ENCODE measurements at places on chromosomes 1 and 21.

- DNase-seq = peak; percentile 2
These were observed 1120.2 kb upstream of the TMPRSS15 start for GRCh38 chr21:19523746-19524145.

GRCh38 chr1:15219280-15220023 is 27.6 kb upstream of the FHAD1 start:
- DNase-seq = no peak

- DNase-seq = no peak
These were observed 125.3 kb downstream of the SIPA1L2 start for GRCh38 chr1:232504651-232505050.

DNA sequence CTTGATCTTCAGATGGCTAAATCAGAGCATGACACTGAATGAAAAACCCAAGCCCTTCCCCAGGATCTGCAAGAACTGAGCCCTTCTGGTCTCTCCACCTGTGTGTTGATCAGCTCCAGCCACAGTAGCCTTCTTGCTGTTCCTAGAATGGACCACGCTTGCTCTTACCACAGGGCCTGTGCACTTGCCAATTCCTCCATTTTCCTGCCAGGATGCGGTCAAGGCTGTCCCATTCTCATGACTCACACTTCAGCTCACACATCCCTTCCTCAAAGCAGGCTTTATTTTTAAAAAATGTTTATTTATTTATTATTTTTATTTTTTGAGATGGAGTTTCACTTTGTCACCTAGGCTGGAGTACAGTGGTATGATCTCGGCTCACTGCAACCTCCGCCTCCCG is 43.6 kb upstream of the GRHL3 start:
- no peak for DNase-seq

DNA sequence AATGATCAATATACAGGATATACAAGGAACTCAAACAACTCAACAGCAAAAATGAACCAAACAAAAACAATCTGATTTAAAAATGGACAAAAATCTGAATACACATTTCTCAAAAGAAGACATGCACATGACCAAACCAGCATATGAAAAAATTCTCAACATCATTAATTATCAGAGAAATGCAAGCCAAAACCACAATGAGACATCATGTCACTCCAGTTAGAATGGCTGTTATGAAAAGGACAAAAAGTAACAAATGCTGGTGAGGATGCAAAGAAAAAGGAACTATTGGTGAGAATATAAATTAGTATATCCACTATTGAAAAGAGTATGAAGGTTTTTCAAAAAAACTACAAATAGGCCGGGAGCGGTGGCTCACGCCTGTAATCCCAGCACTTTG is 42.0 kb downstream of the FCRL3 start:
- DNase-seq = no peak

DNA sequence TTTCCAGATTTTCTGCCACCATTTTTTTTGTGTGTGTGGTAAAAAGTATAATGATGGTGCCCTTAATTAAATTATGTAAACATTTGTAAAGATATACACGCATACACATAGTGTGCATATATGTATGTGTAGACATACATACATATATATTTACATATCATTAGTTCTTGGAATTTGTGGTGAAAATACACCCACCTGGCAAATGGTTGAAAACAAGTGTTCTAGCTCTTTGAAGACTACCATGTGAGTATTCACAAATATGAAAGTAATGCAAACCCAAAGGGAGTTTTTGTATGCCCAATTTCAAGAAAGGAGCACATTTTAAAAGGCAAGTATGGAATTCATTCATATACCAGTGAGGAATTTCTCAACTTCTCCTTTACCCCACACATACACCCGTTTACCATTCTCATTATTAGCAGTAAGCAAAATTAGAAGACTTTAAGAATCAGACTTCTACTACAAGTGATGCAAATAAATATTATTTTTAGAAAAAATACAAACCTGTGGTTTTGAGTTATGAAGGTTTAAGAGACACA is 8.0 kb downstream of the RABGAP1L start:
- DNase-seq = no peak

DNA sequence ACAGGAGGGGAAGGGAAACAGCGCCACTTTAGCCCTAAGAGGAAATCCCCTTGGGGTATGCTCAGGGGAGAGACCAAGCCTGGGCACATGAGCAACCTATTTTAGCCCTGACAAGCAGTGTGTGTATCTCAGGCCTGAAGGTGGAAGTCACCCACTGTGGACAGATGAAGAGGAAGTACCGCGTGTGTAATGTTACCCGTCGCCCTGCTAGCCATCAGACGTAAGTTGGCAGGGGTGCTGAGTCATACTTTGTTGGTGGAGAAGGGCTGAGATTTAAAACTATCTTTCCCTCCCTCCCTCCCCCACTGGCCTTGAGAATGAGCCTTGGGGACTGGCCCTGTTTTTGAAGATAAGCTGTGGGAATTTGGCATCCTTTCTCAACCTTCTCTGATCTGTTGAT is 11.2 kb downstream of the AGO1 start:
- no peak for DNase-seq

DNA sequence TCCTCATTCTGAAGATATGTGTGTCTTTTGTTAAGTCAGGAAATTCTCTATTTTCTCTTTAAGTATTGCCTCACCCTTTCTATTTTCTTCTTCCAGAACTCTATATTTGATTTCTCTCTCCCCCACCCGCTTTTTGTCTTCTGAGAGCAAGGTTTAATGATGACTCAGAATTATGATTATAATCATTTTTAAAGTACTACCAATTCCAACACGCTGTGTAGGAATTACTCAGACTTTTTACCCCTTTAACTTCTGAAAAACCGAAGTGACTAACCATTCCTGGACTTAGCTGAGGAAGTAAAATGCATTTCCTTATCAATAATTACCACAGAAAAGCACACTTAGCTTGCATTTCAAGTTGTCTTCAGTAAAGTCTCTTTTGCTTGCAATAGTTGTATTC is 20.8 kb upstream of the SCYL3 start:
- no peak for DNase-seq

DNA sequence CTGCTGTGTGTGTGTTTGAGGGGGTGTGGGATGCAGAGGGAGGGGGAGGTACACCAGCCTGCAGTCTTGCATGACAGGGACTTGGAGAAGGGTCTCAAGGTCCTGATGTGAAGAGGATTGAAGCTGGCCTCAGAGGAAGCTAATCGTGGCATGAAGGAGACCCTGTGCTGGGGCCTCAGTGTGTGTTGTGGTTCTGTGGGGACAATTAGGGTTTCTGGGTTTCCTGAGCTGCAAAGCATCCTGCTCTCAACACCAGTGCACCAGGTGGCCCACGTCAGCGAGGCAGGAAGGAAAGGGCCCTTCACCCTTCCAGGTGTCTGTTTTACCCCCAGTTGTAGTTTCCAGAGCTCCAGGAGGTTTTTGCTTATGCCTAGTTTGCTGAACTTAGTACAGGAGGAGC is 52.8 kb downstream of the TENT5C start:
- DNase-seq = no peak

DNA sequence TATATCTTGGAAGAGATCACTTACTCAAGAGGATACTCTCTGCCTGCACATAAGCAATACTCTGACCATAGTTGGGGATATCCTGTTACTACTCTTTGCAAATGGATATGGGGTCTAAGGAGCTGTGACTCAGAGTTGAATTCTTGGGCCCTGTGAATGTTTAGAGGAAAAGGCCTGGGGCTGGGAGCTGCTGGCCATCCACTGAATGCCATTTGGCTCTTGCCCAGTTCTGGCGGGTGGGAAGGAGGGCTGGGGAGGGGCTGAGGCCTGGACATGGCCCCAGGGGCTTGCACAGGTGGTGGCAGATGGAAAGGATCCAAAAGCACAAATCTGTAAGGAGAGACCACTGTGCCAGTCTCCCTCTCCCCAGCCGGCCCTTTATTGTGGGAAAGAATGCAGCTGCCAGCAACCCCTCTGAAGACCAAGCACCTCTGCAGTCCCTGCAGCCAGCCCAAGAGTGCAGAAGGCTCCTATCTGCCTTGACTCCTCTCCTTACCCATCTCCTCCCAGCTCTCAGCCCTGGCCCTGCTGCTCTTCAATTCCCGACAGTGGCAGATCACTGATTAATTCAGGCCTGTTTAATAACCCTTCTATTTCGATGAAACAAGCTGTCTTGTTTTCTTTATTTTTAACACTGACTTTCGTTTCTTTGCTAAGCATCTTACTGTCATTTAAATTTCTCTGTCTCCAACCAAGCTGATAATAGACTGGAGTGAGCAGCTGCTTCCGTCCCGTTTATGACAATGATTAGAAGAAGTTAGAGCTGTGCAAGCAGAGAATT is 12.1 kb downstream of the PLXNA2 start:
- DNase-seq = no peak

DNA sequence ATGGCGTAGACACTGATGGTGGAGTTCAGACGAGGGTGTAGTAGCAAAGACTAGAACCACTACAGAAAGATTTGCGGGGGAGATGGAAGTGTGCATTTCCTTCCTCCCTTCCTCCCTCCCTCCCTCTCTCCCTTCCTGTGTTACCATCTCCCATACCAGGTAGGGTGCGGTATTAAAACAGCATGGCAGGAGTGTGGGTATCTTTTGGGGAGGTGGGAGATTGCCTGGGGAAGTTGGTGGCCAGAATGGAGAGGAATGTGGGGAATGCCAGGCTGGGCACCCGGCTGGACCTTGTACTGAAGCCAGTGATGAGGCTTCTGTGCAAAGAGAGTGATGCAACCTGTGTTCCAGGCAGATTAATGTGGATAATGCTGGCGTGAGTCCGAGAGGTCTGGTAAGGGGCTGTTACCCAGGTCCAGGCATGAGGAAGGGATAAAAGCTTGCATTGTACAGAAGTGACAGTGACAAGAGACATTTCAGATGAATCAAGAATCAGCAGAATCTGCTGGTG is 30.3 kb upstream of the PPP2R5A start:
- DNase-seq = no peak

GRCh38 chr21:37865156-37865555 is 51.1 kb downstream of the KCNJ6 start:
- DNase-seq = no peak

- DNase-seq = no peak
These were observed 15.4 kb upstream of the TOR3A start for GRCh38 chr1:179066471-179066870.

DNA sequence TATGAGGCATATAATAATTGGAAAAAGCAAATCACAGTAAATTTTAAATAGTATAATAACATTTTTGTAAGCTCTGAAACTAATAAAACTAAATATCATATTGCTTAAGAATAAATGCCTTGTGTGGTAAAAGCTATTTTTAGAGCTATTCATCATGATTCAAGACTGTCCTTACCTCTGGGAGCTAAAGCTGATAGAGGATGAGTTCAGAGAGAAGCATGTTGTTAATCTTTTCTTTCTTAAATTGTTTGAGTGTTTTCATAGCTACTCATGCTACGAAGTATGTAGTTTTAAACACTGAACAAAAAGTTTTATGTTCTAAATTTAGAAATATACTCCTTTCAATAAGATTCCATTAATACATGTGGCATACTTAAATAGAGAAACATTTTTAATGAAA is 30.5 kb downstream of the IFI16 start:
- DNase-seq = no peak

DNA sequence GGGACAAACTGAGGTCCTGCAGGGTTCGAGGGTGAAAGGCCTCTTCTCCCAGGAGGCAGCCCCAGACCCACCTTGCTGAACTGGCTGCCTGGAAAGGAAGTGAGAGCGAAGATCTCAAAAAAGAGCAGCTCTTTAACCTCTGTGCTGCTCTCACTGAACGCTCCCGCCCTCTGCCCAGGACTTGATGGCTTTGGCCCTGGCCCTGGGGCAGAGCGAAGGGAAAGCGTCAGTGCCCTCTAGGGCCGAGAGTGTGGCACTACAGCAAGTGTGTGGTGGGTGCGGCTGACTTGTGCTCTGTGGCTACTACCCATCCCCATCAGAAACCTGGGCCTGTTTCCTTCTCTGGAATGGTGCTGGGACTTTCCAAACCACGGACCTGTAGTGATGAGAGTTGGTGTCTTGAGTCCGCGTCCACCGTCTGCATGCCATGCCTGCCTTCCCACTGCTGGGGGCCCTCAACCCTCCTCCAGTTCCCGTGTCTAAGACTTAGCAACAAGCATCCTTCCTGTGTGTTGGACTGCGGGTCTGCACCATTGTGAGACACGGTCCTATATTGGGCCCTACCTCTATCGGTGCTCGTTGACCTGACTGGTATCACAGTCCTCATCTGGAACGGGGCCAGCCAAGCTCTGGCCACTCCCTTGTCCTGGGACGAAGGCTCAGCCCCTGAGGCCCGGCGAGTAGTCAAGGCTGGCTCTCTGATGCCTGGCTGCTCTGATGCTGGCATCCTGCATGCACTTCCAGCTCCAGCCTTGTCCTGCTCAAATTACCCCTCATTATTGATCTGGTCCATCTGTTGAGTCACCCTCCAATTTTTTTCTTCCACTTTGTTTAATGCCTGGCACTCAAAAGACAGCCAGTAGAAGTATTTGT is 180.3 kb downstream of the DISC1 start:
- peak; percentile 38 for DNase-seq

DNA sequence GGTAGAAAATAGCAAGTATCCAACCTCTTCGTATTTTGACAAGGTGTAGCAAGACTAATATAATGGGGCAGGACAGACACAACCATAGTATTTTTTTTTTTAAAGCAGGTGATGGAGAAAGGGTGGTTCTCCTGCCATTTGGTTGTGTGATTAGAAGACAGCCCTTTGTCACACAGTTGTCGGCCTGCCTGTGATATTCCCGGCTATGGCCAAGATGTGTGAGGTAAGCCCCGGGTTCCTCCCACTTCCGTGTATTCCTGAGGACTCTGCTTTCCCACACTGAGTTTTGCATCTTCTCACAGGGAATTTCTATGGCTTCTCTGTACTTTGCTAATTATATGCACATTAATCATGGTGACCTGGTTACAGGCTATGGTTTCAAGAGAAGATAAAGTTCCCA is 35.9 kb downstream of the ZNF496 start:
- no peak for DNase-seq

DNA sequence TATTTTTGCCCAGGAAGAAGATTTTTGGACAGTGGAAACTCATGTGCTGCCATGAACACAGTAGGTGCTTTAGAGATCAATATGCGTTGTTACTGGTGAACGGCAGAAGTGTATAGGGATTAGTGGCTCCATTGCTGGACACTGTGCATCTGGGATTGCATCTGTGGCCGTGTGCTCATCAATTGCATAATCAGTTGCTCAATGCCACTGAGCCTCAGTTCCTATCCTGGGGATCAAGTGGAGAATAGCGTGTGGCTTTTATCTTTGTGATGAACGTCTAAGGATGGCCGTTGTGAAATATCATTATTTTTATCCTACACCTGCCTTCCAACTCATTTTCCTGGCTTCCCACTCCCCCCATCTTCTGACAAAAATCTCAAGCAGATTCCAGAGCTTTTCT is 5.4 kb downstream of the TNN start:
- no peak for DNase-seq

- peak; percentile 55 for DNase-seq
These were observed 22.1 kb downstream of the A3GALT2 start for GRCh38 chr1:33298623-33299277.

DNA sequence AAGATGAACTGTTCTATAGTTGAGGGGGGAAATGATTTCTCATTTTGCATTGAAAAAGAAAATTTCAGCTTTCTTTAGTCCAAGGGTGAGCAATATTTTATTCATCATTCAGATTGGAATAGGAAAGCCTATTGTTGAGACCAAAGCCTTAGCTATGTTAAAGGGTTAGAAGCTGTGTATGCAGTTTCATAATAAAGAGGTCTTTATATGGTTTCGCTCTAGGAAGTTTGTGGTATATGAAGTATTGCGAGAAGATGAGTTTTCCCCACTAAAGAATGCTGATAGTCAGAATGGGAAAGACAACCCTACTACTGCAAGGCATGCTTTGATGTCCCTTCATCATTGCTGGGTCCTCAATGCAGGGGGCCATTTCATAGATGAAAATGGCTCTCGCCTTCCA is 28.6 kb downstream of the UAP1 start:
- DNase-seq = no peak

Measured in NCI-H460 (cell line).